ENCODE measurements at places on chromosomes 6 and 20. TPM values are rescaled to one million over a fixed set of nuclear protein-coding genes. Genes with fewer than 3 reads are reported as not detected.
A peak's percentile ranks its signal among the peaks of the same experiment; 100 is the strongest.

Gene SLC12A5
- not detected for total RNA-seq

Gene DNAAF9
- total RNA-seq, result 11.4 TPM

Gene PRL
- total RNA-seq, result not detected

Gene PLG
- not detected for total RNA-seq

Gene SYTL3
- total RNA-seq, result 11.8 TPM

Gene RRP36
- total RNA-seq, result 58.3 TPM

Gene NRM
- total RNA-seq, result 5.8 TPM

GRCh38 chr6:90135667-90136066 lies 161.0 kb downstream of the BACH2 start:
- no peaks in the 10 kb centered on the region for H3K27me3 ChIP-seq
- peak overlapping the region; percentile 39 for H3K4me3 ChIP-seq
- peak; percentile 95 for DNase-seq
- no peaks in the 10 kb centered on the region for H3K36me3 ChIP-seq

- H3K4me3 ChIP-seq, result no peak overlapping the region
- H3K4me1 ChIP-seq, result no peaks in the 10 kb centered on the region
- H3K27ac ChIP-seq, result no peak overlapping the region
- peaks cover 83% of the 10 kb centered on the region for H3K27me3 ChIP-seq
- no peaks in the 10 kb centered on the region for H3K36me3 ChIP-seq
Observed at GRCh38 chr20:25083141-25083772, 1.3 kb upstream of the VSX1 start.

- H3K4me3 ChIP-seq, result peak overlapping the region; percentile 47
- H3K27me3 ChIP-seq, result no peaks in the 10 kb centered on the region
- peak; percentile 46 for DNase-seq
- H3K27ac ChIP-seq, result peak overlapping the region; percentile 38
Observed at GRCh38 chr6:142374965-142375733, 73.3 kb downstream of the ADGRG6 start.

DNA sequence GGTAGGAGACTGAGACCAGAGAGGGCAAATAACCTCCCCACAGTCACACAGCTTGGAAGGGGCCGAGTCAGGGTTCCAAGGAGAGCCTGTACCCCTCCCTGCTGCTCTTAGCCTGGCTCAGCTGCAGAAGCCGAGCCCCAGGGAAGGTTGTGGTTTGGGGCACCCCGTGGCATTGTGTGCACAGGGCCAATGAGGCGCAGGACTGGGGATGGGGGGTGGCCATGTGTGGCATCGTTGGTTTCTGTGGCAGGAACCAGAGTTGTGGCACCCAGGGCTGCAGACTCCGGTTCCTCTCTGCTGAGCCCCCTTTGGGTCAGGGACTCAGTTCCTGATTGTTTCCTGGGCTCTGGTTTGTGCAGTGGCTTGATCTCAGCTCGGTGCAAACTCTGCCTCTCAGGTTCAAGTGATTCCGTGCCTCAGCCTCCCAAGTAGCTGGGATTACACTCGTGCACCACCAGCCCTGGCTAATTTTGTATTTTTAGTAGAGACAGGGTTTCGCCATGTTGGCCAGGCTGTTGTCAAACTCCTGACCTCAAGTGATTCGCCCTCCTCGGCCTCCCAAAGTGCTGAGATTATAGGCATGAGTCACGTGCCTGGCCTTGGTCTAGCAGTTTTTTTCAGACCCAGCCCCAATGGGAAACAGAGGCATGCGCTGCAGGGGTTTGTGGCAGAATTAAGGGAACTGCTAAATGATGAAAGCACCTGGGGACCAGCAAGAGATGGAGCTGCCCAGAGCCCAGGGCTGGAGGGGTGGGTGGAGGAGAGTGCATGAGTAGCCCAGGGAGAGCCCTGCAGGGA lies 221.0 kb upstream of the SULF2 start:
- no peaks in the 10 kb centered on the region for H3K36me3 ChIP-seq
- H3K4me1 ChIP-seq, result peaks cover 20% of the 10 kb centered on the region
- no peak overlapping the region for H3K27ac ChIP-seq

- H3K36me3 ChIP-seq, result no peaks in the 10 kb centered on the region
- H3K4me1 ChIP-seq, result no peaks in the 10 kb centered on the region
- no peak for DNase-seq
- no peaks in the 10 kb centered on the region for H3K27me3 ChIP-seq
Observed at GRCh38 chr20:20435453-20435852, 67.5 kb downstream of the INSM1 start.

Measured in GM23248 (cell line).